ENCODE measurements at places on chromosomes 1 and 21. TPM values are rescaled to one million over a fixed set of nuclear protein-coding genes. Genes with fewer than 3 reads are reported as not detected.

DNA sequence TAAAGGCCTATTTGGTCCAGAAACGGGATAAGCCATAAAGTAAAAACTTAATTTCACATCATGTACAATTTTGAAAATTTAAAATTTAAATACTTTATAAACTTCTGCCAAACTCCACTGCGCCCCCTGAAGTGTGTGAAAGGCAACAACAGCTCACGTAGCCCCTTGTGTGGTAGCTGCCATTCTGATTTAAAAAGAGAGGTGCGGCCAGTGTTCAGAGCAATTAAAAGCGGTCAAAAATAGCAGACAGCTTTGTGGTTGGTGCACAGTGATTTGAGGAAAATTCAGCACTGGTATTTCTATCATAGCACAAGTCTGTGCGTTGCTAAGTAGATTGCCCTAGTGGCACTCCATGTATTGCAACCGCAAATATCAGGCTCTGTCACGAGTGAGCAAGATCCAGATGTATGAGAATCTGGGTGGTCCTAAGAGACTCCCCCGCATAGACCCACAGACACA lies 122.5 kb downstream of the ATG4C start:
- H3K36me3 ChIP-seq, result no peaks in the 10 kb centered on the region
- no peaks in the 10 kb centered on the region for H3K4me1 ChIP-seq
- no peak overlapping the region for H3K27ac ChIP-seq
- DNase-seq, result no peak
- no peak overlapping the region for H3K4me3 ChIP-seq

GRCh38 chr21:39720126-39720778 lies 24.7 kb upstream of the IGSF5 start:
- H3K4me1 ChIP-seq, result no peaks in the 10 kb centered on the region
- H3K27ac ChIP-seq, result no peak overlapping the region
- no peak overlapping the region for H3K4me3 ChIP-seq
- H3K27me3 ChIP-seq, result no peaks in the 10 kb centered on the region
- H3K36me3 ChIP-seq, result no peaks in the 10 kb centered on the region

DNA sequence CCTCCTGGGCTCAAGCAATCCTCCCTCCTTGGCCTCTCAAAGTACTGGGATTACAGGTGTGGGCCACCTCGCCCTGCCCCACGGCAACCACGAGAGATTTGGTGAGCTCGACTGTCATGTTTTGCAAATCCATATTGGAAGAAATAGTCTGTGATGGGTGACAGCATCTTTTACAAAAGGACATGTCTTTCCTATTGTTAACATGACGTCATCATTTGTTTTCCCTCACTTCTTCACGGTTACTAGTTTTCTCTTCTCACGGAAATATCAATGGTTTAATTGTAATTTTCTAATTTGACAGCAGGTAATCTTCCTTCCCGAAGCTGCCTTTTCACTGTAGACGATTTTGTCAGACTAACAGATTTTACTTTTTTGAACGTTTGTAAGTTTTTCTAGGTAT lies 110.8 kb upstream of the GREM2 start:
- no peaks in the 10 kb centered on the region for H3K27me3 ChIP-seq
- DNase-seq, result no peak
- H3K36me3 ChIP-seq, result no peaks in the 10 kb centered on the region

DNA sequence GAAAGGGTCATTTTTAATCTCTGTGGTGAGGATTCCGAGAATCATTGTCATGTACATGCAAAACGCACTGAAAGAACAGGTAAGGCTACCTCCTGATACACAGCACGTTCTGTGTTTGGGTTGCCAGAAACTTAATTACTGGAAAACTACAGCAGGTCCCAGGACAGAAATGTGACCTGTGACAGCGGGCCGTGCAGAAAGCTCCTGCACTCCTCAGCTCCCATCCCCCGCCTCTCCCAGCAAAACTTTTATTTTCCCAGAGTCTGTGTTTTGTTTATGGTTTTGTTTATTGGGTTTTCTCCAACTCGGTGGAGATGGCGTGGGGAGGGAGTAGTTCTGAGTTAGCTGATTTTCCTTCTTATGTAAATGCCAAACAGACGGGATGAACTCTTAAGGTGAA lies 44.7 kb downstream of the SLC44A3 start:
- H3K27me3 ChIP-seq, result no peaks in the 10 kb centered on the region
- H3K27ac ChIP-seq, result peak overlapping the region; percentile 87
- H3K4me3 ChIP-seq, result no peak overlapping the region
- peaks cover 27% of the 10 kb centered on the region for H3K4me1 ChIP-seq
- no peaks in the 10 kb centered on the region for H3K36me3 ChIP-seq

The PLEKHN1 gene
- total RNA-seq, result not detected

DNA sequence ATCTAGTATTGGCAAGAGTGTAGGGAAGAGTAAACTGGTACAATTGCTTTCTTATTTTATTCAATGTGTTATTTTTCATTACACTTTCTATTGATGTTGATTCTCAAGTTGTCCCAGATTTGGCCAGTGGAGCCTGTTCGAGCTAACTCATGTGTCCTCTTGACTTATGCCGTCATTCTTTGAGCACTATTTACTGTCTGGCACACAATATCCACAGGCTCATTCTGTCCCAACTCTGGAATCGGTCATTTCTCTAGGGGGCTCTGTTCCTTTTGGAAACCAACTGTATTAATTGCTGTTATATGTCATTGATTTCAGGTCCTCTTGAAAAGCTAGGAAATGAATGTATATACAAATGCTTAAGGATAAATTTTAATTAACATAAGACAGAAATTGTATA lies 22.4 kb upstream of the SFPQ start:
- no peaks in the 10 kb centered on the region for H3K27me3 ChIP-seq
- no peak overlapping the region for H3K27ac ChIP-seq
- no peaks in the 10 kb centered on the region for H3K4me1 ChIP-seq
- no peak overlapping the region for H3K4me3 ChIP-seq

DNA sequence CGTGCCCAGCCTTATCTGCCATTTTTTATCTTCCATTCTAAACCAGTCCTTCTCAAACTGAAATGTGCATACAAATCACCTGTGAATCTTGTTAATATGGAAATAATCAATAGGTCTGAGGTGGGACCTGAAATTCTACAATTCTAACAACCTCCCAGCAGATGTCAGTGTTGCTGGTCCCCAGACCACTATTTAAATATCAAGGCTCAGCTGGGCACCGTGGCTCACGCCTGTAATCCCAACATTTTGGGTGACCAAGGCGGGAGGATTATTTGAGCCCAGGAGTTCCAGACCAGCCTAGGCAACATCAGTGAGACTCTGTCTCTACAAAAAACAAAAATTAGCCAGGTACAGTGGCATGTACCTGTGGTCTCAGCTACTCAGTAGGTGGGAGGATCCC lies 4.1 kb downstream of the UQCRHL start:
- H3K27ac ChIP-seq, result no peak overlapping the region
- H3K36me3 ChIP-seq, result no peaks in the 10 kb centered on the region
- DNase-seq, result no peak
- no peak overlapping the region for H3K4me3 ChIP-seq
- H3K4me1 ChIP-seq, result peaks cover 18% of the 10 kb centered on the region

GRCh38 chr1:225441314-225442122 lies 13.7 kb upstream of the LBR start:
- no peak overlapping the region for H3K27ac ChIP-seq
- H3K4me3 ChIP-seq, result no peak overlapping the region

The A3GALT2 gene
- total RNA-seq, result 0.71 TPM

- H3K36me3 ChIP-seq, result no peaks in the 10 kb centered on the region
- no peaks in the 10 kb centered on the region for H3K27me3 ChIP-seq
- H3K4me1 ChIP-seq, result no peaks in the 10 kb centered on the region
- no peak overlapping the region for H3K4me3 ChIP-seq
- no peak overlapping the region for H3K27ac ChIP-seq
These were observed 91.1 kb downstream of the DMRTB1 start for GRCh38 chr1:53550201-53550741.

DNA sequence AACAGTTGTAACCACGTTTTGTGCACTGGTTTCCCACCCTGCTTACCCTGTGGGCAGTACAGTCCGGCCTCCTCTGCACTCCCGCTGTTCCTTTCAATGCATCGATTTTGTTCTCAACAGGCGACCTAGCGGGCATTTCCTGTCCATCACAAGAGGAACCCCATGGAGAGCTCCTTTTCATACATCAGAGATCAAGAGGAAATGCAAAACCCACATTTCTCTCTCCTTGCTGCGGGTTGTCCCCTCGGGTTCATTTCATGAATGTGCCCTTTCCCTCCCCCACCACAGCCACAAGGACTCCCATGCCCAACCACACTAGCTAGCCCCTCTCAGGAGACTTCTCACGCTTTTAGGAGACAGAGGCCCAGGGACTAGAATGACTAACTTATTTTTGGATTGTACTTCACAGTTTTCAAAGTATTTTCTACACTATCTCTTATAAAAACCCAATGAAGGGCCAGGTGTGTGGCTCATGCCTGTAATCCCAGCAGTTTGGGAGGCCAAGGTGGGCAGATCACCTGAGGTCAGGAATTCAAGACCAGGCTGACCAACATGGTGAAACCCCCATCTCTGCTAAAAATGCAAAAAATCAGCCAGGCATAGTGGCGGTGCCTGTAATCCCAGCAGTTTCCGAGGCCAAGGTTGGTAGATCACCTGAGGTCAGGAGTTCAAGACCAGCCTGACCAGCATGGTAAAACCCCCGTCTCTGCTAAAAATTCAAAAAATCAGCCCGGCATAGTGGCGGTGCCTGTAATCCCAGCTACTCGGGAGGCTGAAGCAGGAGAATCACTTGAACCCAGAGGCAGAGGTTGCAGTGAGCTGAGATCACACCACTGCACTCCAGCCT lies 18.4 kb downstream of the ATP1A4 start:
- no peaks in the 10 kb centered on the region for H3K4me1 ChIP-seq
- no peak overlapping the region for H3K27ac ChIP-seq
- no peak overlapping the region for H3K4me3 ChIP-seq
- H3K27me3 ChIP-seq, result no peaks in the 10 kb centered on the region
- no peaks in the 10 kb centered on the region for H3K36me3 ChIP-seq

The SPRR2A gene
- total RNA-seq, result not detected

DNA sequence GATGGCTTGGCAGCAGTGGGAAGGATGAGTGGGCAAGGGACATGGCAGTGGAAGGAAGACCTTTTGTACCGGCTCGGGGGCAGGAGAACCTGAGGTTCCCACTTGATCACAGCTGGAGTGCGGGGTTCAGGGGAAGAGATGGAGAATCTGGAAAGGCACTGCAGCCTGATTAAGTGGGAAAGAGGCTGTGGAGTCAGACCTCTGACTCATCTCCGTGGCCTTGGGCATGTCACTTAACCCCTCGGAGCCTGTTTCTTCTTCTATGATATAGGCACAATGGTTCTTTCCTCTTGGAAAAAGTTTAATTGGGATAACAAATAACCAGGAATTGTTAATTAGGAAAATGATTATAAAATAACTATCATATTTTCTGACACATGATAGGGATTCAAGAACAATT lies 13.1 kb upstream of the TMEM61 start:
- H3K36me3 ChIP-seq, result no peaks in the 10 kb centered on the region
- H3K4me3 ChIP-seq, result no peak overlapping the region
- H3K4me1 ChIP-seq, result peaks cover 4% of the 10 kb centered on the region
- H3K27me3 ChIP-seq, result no peaks in the 10 kb centered on the region

- no peaks in the 10 kb centered on the region for H3K27me3 ChIP-seq
- no peak for DNase-seq
- H3K4me3 ChIP-seq, result no peak overlapping the region
- H3K36me3 ChIP-seq, result no peaks in the 10 kb centered on the region
- H3K4me1 ChIP-seq, result peaks cover 6% of the 10 kb centered on the region
- no peak overlapping the region for H3K27ac ChIP-seq
These were observed 4.7 kb downstream of the SLC1A7 start for GRCh38 chr1:53137729-53138128.

The PLA2G5 gene
- 19.2 TPM for total RNA-seq

The RASAL2 gene
- total RNA-seq, result 38.0 TPM

The DIO1 gene
- total RNA-seq, result not detected

DNA sequence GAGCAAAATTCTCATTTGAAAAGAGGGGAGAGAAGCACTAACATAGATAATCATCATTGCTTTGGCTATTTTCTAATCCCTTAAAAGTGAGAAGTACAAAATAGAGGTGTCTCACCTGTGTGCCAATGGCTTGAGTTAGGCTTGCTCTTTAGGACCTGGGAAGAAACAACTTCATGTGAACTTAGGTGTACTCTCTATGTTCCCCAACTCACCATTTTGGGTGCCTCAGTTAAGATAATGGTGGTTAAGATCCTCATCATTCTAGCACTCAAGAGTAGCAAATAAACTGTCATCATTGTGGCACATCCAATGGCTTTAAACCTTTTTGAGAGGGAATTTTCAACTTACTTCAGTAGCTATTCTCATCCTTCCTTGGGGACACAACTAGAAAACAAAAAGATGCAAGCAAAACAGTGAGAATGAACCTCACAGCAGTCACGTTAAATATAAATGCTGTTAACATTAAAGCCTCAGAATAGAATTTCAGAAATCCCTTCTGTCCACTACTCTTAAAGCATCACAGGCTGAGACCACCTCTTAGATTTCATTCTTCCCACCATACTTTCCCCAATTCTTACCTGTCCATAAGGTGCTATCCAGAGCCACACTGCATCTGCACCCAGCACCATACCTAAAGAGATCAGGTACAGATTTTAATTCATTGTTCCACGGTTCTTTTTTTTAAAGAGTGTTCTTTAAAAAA lies 1.2 kb downstream of the GAS5 start:
- no peak for DNase-seq
- peaks cover 14% of the 10 kb centered on the region for H3K4me1 ChIP-seq
- H3K36me3 ChIP-seq, result peaks cover 25% of the 10 kb centered on the region
- no peaks in the 10 kb centered on the region for H3K27me3 ChIP-seq
- H3K4me3 ChIP-seq, result peak overlapping the region; percentile 91

DNA sequence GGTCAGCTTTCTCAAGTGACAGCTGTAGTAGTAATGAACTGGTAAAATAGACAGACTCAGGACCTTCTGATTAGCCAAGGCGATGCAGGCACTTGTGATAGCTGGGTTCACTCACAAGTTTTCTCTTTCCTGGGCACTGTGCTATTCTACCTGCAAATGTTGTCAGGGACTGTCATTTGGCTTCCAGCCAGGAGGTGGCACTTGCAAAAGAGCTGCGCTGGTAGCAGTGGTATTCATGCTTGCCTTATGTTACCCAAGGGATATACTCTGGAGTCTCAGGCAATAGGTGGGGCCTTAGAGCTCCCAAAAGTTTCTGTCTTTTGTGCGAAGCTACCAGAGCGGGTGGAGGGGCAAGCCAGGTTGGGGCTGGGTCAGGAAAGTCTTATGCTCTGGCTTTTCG lies 23.5 kb downstream of the IFI44 start:
- no peaks in the 10 kb centered on the region for H3K4me1 ChIP-seq
- no peak overlapping the region for H3K4me3 ChIP-seq
- no peak for DNase-seq

All from thoracic aorta (tissue), 2 donors.